ENCODE measurements at places on chromosomes 3 and 15. TPM values are rescaled to one million over a fixed set of nuclear protein-coding genes. Genes with fewer than 3 reads are reported as not detected.
A peak's percentile ranks its signal among the peaks of the same experiment; 100 is the strongest.

The ATP10A gene
- total RNA-seq: 0.36 TPM

The SLC22A13 gene
- not detected for total RNA-seq

The GOLGA8Q gene
- total RNA-seq: not detected

The GOLGA8O gene
- total RNA-seq: not detected

The LMCD1 gene
- 6.2 TPM for total RNA-seq

The HACL1 gene
- 25.7 TPM for total RNA-seq

The RARRES1 gene
- total RNA-seq: not detected

The SH3GL3 gene
- total RNA-seq: not detected

The ZMYND10 gene
- total RNA-seq: 0.60 TPM

DNA sequence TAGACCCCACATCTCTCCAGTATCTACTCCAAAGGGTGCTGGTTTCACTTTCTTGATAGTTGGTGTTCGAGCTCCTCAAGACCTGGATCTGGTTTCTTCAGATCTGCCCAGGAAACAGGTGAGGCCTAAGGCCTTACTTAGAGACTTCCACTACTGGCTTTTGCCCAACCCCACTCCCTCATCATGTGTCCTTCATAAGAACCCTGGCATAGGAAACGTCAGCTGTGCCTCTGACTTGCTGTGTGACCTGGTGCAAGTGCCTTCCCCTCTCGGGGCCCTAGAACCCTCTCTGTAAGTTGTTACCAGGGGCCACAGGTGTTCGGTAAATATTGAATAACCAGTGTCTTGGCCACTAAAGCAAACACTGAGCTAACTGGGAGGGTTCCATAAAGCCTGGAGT, 3.9 kb downstream of the OXTR start:
- H3K36me3 ChIP-seq: no peaks in the 10 kb centered on the region
- no peak for DNase-seq
- peaks cover 15% of the 10 kb centered on the region for H3K27me3 ChIP-seq
- H3K27ac ChIP-seq: no peak overlapping the region
- no peak overlapping the region for H3K4me3 ChIP-seq

GRCh38 chr3:146390006-146390772, 79.2 kb downstream of the PLSCR2 start:
- H3K36me3 ChIP-seq: no peaks in the 10 kb centered on the region
- no peak overlapping the region for H3K4me3 ChIP-seq
- no peak for DNase-seq
- H3K27me3 ChIP-seq: no peaks in the 10 kb centered on the region

- DNase-seq: no peak
- no peaks in the 10 kb centered on the region for H3K27me3 ChIP-seq
- no peaks in the 10 kb centered on the region for H3K36me3 ChIP-seq
- no peaks in the 10 kb centered on the region for H3K4me1 ChIP-seq
- H3K4me3 ChIP-seq: no peak overlapping the region
Measured at GRCh38 chr3:38283810-38284755, 2.0 kb downstream of the SLC22A14 start.

GRCh38 chr3:32113981-32114545, 7.6 kb downstream of the GPD1L start:
- H3K4me1 ChIP-seq: peaks cover 32% of the 10 kb centered on the region
- no peak for DNase-seq

DNA sequence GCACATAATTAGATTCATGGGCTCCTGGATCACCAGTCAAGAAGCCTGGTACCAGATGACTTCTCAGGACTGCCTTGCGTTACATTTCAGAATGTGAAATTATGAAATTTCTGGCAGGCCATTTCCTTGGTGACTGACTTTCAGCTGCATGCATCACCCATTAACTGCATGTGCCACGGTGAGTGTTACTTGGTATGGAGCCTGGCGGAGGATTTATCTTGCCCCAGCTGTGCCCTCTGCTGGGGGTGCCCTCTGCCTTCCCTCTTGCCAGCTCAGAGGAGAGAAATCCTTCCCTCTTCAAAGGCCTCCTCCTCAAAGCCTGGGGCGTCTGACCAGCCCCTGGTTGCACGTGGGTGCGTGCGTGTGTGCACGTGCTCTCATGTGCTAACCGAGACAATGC, 57.7 kb upstream of the CTSH start:
- no peak overlapping the region for H3K4me3 ChIP-seq
- DNase-seq: no peak
- H3K27me3 ChIP-seq: no peaks in the 10 kb centered on the region
- peaks cover 42% of the 10 kb centered on the region for H3K4me1 ChIP-seq
- no peaks in the 10 kb centered on the region for H3K36me3 ChIP-seq

DNA sequence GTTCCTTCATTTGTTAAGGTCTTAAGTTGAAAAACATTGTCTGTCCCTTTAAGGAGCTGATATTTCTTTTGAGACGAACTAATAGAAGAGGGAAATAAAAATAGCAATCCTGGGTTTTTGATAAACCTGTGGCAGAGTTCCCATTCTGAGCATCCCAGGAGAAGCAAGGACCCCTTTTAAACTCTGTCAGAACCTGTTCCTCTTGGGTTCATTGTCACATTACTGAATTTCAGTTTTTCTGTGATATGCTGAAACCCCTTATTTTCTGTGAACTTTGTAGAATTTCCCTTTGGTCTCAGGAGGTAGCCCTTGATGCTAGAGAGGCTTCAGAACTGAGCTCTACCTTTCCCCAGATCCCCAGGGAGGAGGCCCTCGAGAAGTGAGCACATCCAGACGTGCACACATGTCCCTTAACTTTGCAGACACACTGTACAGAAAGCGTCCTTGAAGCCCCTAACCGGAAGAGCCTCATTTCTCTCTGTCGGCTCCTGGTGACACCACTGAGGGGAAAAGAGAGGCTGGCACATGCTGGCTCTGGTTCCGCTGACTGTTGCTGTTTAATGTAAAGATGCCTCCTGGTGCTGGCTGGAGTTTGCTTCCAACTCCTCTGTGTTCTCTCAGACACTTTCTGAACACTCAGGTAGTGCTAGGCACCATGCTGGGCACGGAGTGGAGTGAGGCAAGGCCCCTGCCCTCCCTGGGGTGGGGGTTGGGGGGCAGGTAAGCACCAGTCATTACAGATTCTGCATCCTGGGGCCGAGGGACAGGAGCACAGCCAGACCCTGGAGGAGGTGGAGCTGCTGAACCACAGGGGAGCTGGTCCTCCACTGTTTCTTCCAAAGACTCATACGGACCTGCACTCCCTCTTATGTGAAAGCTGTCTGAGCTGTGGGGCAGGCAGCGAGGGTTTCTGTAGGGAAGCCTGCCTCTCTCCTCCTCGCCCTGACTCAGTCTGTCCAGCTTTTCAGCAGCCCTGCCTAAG, 77.5 kb downstream of the CHDH start:
- no peaks in the 10 kb centered on the region for H3K27me3 ChIP-seq
- H3K27ac ChIP-seq: no peak overlapping the region
- no peak for DNase-seq
- peaks cover 18% of the 10 kb centered on the region for H3K4me1 ChIP-seq
- H3K4me3 ChIP-seq: no peak overlapping the region

DNA sequence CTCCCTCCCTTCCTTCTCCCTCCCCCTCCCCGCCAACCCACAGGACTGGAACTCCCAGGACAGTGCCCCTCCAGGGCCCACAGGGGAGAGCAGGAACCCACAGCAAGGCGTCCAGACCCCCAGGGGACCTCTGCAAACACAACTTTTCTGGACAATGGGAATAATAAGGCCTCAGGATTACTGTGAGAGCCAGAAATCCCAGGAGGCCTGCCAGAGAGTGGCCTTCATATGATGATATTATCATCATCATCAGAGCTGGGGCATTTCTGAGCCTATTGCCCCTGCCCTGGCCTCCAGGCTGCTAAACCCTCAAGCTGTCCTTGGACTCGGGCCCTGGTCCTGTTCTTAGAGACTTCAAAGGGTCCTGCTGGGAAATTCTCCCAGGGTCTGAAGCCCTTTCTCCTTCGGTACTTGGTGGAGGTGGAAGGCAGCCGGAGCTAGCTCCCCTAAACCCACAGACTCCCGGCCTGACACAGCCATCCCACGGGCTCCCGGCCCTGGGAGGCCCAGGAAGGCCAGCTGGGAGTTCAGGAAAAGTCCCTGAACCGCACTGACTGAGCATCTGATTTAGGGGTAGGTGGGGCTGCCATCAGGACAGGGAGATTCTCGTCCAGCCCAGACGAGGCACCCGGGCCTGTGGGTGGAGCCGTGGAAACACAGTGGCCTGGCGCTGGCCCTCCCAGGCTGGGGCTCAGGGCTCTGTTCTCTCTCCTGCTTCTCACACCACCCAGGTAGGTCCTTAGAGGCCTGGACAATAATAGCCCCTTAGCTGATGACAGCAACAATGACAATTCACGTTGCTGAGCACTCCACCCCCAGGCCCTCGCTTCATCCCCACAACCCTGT, 4.9 kb downstream of the CALML4 start:
- H3K27me3 ChIP-seq: no peaks in the 10 kb centered on the region
- H3K36me3 ChIP-seq: no peaks in the 10 kb centered on the region
- no peak for DNase-seq
- H3K4me3 ChIP-seq: no peak overlapping the region

DNA sequence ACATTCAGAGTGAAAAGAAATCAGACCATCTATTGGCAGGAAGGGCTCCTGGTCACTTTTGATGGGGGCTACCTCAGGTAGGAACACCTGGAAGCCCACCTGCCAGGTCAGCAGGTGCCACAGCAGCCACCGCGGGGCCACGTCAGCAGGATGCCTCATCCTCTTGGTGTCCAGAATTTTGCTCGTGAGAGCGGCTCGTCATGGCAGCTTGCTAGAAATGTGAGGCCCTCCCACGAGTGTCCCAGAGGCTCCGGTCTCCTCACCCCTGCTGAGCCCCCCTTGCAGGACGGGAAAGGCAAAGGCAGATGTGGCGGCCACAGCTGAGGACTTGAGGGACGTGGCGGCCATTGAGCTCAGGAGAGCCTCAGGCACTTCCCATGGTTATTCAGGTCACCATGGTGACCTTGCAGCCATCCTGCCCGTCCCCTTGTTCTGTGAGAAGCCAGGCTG, 129.4 kb downstream of the LRRK1 start:
- H3K4me3 ChIP-seq: no peak overlapping the region
- H3K4me1 ChIP-seq: peaks cover 7% of the 10 kb centered on the region
- no peaks in the 10 kb centered on the region for H3K27me3 ChIP-seq
- no peaks in the 10 kb centered on the region for H3K36me3 ChIP-seq
- DNase-seq: no peak

GRCh38 chr3:62571916-62572315, 198.6 kb upstream of the FEZF2 start:
- no peaks in the 10 kb centered on the region for H3K27me3 ChIP-seq
- H3K36me3 ChIP-seq: no peaks in the 10 kb centered on the region
- H3K27ac ChIP-seq: no peak overlapping the region
- no peaks in the 10 kb centered on the region for H3K4me1 ChIP-seq
- DNase-seq: no peak

GRCh38 chr15:38701149-38701548, 136.5 kb upstream of the RASGRP1 start:
- H3K27me3 ChIP-seq: peaks cover 11% of the 10 kb centered on the region
- DNase-seq: no peak
- no peak overlapping the region for H3K27ac ChIP-seq
- H3K4me1 ChIP-seq: peaks cover 13% of the 10 kb centered on the region
- no peak overlapping the region for H3K4me3 ChIP-seq
- no peaks in the 10 kb centered on the region for H3K36me3 ChIP-seq

- no peak for DNase-seq
- no peak overlapping the region for H3K4me3 ChIP-seq
- no peaks in the 10 kb centered on the region for H3K4me1 ChIP-seq
- no peaks in the 10 kb centered on the region for H3K27me3 ChIP-seq
Measured at GRCh38 chr3:35670408-35670965, 31.2 kb downstream of the ARPP21 start.

GRCh38 chr3:81643721-81644120, 117.7 kb downstream of the GBE1 start:
- no peak overlapping the region for H3K27ac ChIP-seq
- H3K36me3 ChIP-seq: peaks cover 9% of the 10 kb centered on the region
- no peaks in the 10 kb centered on the region for H3K27me3 ChIP-seq
- H3K4me3 ChIP-seq: no peak overlapping the region
- no peaks in the 10 kb centered on the region for H3K4me1 ChIP-seq
- DNase-seq: peak; percentile 9

DNA sequence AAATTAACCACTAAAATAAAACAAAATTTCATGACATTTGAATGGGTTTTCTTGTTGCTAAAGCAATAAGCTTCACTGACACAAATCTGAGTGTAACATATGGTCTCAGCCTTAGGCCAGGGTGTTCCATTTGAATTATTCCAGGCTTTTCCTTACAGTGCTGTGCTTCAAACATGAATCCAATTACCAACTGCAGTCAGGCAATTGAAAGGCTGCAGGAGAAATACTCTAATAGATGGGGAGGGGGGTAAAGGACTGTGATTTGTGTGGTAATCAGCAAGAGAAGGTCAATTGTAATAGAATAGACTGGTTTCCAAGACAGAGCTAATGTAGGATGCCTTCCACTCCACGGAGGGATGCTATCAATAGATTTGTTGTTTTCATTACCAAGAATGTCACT, 466.7 kb downstream of the C3orf38 start:
- H3K27me3 ChIP-seq: no peaks in the 10 kb centered on the region
- no peak overlapping the region for H3K27ac ChIP-seq
- no peaks in the 10 kb centered on the region for H3K4me1 ChIP-seq
- DNase-seq: no peak

GRCh38 chr3:147392625-147392946, 13.8 kb downstream of the ZIC4 start:
- no peak overlapping the region for H3K4me3 ChIP-seq
- no peaks in the 10 kb centered on the region for H3K4me1 ChIP-seq
- H3K27ac ChIP-seq: no peak overlapping the region
- no peaks in the 10 kb centered on the region for H3K27me3 ChIP-seq
- H3K36me3 ChIP-seq: no peaks in the 10 kb centered on the region

- H3K4me3 ChIP-seq: no peak overlapping the region
- no peak overlapping the region for H3K27ac ChIP-seq
- no peak for DNase-seq
- no peaks in the 10 kb centered on the region for H3K4me1 ChIP-seq
Measured at GRCh38 chr3:94187697-94188096, 124.8 kb downstream of the NSUN3 start.

DNA sequence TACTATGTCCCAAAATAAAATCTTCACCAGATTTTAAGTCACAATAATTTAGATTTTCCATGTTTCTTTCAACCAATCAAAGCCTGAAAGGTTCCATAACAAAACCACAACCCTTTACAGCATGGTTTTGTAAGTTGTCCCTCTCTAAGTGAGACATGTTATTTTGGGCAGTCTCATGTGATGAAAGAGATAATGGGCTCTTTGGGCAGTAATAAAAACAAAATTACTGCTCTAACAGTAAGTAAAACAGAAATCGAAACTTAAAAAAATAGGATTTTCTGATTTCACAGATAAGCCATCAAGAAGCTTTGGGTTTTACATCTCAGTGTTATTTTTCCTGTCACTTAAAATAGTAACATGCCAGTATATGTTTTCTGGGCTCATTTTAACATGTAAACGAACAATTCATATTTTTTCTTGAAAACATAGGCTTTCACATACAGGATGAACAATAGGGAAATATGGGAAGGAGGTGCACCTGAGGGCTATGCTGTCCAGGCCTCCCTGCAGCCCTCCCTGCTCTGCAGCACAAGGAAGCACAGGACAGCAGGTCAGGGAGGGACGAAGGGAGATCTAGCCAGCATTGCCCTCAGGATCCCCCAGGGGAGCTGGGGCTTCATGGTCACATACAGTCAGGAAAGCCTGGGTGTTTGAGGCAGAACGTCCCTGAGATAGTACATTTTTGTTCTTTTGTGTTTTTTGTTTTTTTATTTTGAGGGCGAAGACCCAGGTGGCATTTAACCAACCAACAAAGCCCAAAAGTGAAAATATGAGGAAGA, 157.4 kb downstream of the SHOX2 start:
- no peaks in the 10 kb centered on the region for H3K36me3 ChIP-seq
- H3K4me1 ChIP-seq: no peaks in the 10 kb centered on the region
- no peak for DNase-seq
- H3K4me3 ChIP-seq: no peak overlapping the region

GRCh38 chr3:52794612-52795099, at the start of gene ITIH3:
Gene ITIH3, plus strand, starts transcription at chr3:52794796. Its CDS starts 8 bp downstream, at chr3:52794804.
- DNase-seq: peak; percentile 56
- H3K4me1 ChIP-seq: peaks cover 95% of the 10 kb centered on the region
- peak within 1 kb of the TSS; percentile 76 for H3K4me3 ChIP-seq
- peak within 1 kb of the TSS; percentile 87 for H3K27ac ChIP-seq
- H3K36me3 ChIP-seq: peaks cover 12% of the 10 kb centered on the region

Data from HepG2 (cell line).